HT-29 (cell line): ENCODE measurements at places on chromosomes 6 and 20.

DNA sequence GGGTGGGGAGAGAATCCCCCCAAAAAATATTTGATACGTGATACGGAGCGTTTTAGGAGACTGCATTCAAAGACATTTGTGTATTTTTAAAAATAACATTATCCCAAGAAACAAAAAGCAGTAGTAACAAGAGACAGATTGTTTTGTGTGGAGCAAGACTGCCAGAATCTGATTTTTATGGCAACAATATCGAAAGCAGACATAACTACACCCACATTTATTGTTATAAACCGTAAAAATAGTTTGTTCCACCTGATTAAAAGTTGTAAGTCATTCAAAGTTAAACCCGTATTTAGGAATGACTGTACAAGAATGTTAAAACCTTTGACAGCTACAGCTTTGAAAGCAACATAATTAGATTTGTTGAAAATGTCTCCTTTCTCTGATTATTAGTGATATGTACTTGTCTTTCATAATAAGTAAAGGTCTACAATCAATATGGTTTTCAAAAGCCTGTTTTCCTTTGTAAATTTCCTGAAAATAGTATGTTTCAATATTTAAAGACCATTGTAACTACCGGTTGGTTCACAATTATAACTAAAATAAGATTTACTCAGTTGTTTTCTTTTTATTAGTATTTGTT lies 2.7 kb downstream of the EYA4 start:
- DNase-seq: no peak

- DNase-seq: no peak
Measured at GRCh38 chr6:30789606-30790005, 45.3 kb upstream of the IER3 start.

GRCh38 chr6:160258346-160259142 lies at the start of gene SLC22A2:
SLC22A2 (minus strand) TSS chr6:160258821; CDS start chr6:160258757, 64 bp downstream.
- no peak for DNase-seq

DNA sequence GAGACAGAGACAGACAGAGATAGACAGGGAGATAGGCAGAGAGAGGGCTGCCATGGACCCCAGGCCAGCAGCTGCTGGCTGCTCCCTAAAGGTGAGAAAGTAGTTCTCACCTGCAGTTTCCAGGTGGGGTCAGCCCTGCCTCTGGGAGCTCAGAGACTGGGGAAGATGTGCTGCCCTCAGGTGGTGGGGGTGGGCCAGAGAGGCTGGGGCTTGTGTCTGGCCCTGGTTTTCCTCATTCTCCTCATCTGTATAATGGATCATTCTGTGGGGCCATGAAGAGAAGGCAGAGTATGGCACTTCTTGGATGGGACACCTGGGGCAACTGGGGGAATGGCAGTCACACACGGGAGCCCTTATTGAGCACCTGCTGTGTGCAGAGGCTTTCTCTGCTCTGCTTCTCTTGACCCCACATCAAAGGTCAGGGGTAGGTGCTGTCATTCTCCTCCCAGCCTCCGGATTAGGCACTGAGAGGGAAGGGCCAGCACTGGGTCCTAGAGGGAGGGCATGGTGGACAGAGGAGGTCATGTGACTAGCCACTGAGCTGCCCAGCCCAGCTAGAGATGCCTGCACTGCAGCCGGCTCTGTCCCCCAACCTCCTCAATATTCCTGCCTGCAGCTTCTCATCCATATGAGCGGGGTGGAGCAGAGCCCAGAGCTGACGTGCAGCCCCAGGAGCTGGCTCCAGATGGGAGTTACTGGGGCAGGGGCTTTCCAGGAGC lies 4.1 kb downstream of the ANGPT4 start:
- peak; percentile 18 for DNase-seq
